ENCODE measurements at places on chromosomes 2 and 18. TPM values are rescaled to one million over a fixed set of nuclear protein-coding genes. Genes with fewer than 3 reads are reported as not detected.

GRCh38 chr2:158817588-158817987 lies 22.5 kb downstream of the DAPL1 start:
- H3K36me3 ChIP-seq: no peaks in the 10 kb centered on the region
- no peak overlapping the region for H3K4me3 ChIP-seq
- DNase-seq: no peak
- H3K27ac ChIP-seq: no peak overlapping the region

The ABCB6 gene
- 22.8 TPM for total RNA-seq

- DNase-seq: peak; percentile 60
- peaks cover 4% of the 10 kb centered on the region for H3K4me1 ChIP-seq
- no peaks in the 10 kb centered on the region for H3K36me3 ChIP-seq
Measured at GRCh38 chr18:26547646-26548414, 523 bp downstream of the KCTD1 start.

GRCh38 chr18:832085-832681 lies 20.1 kb upstream of the YES1 start:
- H3K27me3 ChIP-seq: no peaks in the 10 kb centered on the region
- no peak for DNase-seq
- H3K4me3 ChIP-seq: no peak overlapping the region
- H3K4me1 ChIP-seq: peaks cover 24% of the 10 kb centered on the region
- H3K27ac ChIP-seq: no peak overlapping the region
- no peaks in the 10 kb centered on the region for H3K36me3 ChIP-seq

- H3K36me3 ChIP-seq: no peaks in the 10 kb centered on the region
- no peak overlapping the region for H3K4me3 ChIP-seq
- DNase-seq: no peak
- H3K27me3 ChIP-seq: no peaks in the 10 kb centered on the region
- H3K27ac ChIP-seq: no peak overlapping the region
Measured at GRCh38 chr18:61963705-61964104, 70.9 kb upstream of the RNF152 start.

DNA sequence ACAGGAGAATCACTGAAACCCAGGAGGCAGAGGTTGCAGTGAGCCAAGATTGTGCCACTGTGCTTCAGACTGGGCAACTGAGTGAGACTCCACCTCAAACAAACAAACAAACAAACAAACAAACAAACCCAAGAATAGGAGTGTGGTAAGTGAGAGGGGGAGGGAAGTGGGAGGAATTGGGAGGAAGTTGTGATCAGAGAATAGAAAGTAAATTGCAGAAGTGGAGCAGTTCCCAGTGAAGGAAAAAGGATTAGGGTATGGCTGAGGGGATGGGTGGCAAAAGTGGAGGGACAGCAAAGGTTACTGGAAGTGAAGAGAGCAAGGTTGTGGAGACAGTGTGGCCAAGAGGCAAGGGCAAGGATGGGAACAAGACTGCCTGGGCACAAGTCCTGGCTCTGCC lies 41.1 kb upstream of the C1GALT1C1L start:
- no peak overlapping the region for H3K27ac ChIP-seq
- no peaks in the 10 kb centered on the region for H3K36me3 ChIP-seq
- no peak for DNase-seq
- H3K27me3 ChIP-seq: no peaks in the 10 kb centered on the region

- H3K36me3 ChIP-seq: no peaks in the 10 kb centered on the region
- no peak overlapping the region for H3K4me3 ChIP-seq
Measured at GRCh38 chr18:7902399-7902839, 335.3 kb downstream of the PTPRM start.

The CFAP65 gene
- total RNA-seq: not detected

DNA sequence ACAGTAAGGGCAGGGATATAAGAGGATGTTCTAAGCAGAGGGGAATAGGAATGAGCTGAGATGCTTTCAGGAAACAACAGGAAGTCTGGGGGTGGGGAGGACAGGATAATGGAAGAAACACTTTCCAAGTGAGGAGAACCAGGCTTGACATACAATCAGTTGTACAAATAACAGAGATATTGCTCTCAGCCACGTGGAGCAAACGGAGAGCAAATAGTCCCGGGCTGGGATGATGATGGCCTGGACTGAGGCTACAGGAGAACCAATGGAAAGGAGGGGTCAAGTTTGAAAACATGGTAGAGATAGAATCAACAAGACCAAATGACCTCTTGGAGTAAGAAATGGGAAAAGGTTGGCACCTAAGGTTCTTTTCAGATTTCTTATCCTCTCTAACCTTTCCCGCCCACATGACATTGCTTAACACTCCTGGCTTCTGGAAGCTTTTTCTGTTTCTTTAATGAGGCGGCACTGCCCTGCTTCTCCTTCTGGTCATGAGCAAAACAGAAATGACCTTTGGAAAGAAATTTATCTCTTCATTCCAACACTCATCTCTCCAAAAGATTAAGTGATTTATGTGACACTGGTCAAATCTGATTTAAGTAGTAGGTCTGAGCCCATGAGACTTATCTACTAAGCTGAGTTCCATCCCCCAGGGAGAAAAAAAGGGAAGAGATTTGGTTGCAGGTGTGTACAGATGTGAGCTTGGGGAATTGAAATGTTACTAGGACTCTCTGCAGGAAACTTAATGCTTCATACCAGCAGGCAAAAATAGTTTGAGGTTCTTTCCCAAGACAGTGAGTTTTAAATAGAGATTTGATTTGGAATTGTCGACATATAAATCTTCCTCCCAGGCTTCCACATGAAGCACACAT lies 442.9 kb upstream of the HNRNPA3 start:
- no peak overlapping the region for H3K27ac ChIP-seq
- H3K27me3 ChIP-seq: no peaks in the 10 kb centered on the region
- no peak for DNase-seq
- H3K36me3 ChIP-seq: no peaks in the 10 kb centered on the region

The ALPP gene
- total RNA-seq: not detected

The KCNIP3 gene
- not detected for total RNA-seq

The CCDC178 gene
- total RNA-seq: not detected

Data from CD8-positive, alpha-beta memory T cell (primary cell).